ENCODE measurements at places on chromosomes 1 and 21.

GRCh38 chr1:20626098-20626427 is 7.2 kb upstream of the PINK1 start:
- DNase-seq, result no peak

DNA sequence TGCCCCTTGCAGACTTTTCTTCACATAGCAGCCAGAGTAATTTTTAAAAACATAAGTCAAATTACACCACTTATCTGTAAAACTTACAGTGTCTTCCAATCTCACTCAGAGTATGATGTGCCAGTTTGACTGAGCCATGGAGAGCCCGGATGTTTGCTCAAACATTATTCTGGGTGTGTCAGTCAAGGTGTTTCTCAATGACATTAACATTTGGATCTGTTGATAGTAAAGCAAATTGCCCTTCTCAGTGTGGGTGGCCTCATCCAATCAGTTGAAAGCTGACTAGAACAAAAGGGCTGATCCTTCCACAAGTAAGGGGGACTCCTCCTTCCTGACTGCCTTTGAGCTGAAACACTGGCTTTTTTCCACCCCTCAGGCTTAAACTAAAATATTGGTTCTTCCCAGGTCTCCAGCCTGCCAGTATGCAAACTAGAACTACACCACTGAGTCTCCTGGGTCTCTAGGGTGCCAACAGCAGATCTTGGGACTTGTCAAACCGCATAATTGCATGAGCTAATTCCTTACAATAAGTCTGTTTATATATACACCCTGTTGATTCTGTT is 157.9 kb upstream of the CTTNBP2NL start:
- no peak for DNase-seq

- no peak for DNase-seq
Measured at GRCh38 chr1:203166192-203166940, 9.3 kb downstream of the MYBPH start.

DNA sequence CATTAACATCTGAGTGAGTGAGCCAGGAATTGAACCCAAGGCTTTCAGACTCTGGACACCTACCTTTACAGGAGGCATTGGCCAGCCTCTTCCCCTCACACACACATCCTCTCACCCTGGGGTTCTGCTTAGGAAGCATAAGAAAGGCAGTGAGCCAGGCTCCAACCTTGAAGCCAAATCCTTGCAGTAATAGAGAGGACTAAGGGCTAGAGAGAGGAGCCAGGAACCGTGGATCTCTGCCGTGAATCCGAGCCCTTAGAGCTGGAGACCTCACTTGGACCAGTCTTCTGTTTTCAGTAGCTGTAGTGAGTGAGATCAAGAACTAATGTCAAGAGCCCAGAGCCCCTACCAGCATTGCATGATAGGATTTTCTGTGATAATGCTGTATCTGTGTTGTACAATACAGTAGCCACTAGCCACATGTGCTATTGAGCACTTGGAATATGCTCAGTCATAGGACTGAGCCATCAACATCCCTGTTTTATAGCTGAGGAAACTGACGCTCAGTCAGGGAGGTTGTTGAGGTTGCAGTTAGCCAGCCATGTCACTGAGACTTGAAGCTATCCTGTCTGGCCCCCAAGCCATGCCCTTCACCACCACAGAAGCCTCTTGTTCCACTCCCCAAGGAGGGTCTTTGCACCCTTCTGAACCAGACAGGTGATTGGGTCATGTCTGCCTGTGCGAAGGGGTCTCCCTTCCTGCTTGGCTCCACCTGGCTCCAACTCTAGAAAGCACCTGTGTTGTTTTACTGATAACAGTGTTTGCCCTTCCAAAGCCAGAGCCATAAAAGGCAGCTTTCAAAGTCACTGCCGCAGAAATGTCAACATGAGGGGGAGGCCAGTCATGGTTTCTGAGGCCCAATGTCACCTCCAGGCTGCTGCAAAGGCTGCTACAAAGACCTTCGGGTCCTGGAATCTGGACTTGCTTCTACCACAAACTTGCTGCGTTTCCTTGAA is 101.1 kb upstream of the JUN start:
- no peak for DNase-seq

- no peak for DNase-seq
Measured at GRCh38 chr1:160570840-160571239, 8.5 kb downstream of the CD84 start.

DNA sequence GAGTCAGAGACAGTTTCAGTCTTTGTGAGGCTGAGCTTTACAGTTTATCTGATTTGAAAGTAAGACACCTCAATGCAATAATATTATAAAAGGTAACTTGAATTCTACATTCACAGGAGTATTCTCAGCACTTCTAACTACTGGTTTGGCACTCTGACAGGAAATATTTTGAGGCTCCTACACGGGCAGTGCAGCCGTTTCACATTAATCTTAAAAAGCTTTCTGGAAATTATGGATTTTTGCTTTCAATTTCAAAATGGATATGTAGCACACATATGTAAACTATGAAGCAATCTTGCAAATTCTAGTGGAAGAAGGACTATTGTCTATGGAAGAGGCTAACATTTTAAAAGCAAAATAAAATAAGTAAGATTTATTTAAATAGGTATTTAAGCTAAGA is 262.9 kb upstream of the SNX7 start:
- no peak for DNase-seq

DNA sequence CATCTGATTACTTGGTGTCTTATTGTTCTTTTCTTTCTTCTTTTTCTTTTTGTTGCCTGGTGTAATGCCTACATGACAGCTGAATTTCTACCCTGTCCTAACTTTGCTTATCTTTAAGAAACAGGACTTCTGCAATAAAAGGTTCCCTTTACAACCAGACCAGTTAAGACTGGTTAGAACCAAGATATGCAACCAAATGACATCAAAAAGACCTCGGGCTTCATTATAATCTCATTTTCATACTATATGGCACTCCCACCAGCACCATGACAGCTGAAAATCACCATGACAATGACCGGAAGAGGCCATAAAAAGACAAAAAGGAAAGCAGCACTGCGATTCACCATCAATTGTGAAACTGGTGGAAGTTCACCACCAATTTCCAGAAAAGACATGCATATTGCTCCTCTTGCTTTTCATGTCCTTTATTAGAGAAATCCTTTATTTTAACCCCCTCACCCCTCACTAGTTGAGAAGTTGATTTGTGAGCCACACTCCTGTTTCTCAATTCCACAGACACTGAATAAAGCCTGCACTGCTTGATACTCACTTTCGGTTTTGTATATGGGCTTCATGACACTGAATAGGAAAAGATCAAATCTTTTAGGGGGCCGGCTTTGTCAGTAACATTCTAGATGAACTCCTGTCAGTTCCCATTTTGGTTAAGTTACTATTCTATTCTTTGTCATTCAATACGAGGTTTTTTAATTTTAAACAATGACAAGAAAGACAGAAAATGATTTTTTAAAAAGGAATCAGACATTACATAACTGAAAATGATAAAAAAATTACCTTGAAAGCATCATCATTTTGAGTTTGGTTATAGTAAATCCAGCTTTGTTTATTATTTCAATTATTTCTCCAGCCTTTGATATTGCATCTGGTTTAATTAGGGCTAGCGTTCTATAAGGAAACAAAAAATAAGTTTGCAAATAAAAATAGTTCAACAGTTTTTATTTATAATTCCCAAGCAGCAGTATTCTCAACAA is 58.1 kb downstream of the NME7 start:
- no peak for DNase-seq

- no peak for DNase-seq
Measured at GRCh38 chr1:110163591-110163990, 13.3 kb downstream of the SLC6A17 start.

GRCh38 chr1:160411271-160412027 is 11.1 kb downstream of the VANGL2 start:
- DNase-seq, result no peak

GRCh38 chr1:92442351-92442750 is 44.4 kb downstream of the GFI1 start:
- no peak for DNase-seq

- no peak for DNase-seq
Measured at GRCh38 chr1:39158327-39159086, 46.0 kb upstream of the MACF1 start.

GRCh38 chr1:94247138-94248094 is 10.0 kb upstream of the ARHGAP29 start:
- DNase-seq, result no peak

GRCh38 chr1:12454406-12455391 is 163.3 kb downstream of the DHRS3 start:
- no peak for DNase-seq

DNA sequence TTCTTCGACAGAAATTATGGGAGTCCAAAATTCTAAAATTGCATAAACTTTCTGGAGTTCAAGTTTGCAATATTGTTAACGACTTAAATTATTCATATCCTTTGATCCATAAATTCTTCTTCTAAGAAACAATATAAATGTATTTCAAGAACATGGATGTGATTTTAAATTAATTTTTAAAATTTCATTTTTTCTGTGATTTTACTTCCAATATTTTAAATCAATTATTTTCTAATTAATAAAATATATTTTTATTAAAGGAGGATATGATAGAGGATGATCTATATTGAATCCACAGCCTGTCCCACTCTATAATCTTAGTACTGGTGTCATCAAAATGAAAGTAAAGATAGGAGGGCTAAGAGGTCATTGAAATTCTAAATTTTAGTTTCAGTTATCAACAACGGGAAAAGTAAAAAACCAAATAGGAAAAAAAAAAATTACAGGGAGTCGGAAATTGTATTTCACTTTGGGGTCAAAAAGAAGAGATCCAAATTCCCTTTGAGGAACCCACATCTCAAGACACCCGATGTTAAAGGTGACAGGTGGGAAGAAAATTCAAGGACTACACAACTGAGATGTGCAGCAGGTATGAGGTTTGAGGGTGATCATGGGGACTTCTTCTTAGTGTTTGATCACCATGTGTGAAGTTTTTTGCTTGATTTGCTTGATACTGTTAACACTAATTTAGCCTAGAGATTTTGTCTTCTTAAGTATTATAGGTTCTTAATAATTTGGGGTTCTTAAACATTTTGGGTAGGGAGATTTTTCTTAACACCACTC is 154.8 kb upstream of the RGS18 start:
- DNase-seq, result no peak

DNA sequence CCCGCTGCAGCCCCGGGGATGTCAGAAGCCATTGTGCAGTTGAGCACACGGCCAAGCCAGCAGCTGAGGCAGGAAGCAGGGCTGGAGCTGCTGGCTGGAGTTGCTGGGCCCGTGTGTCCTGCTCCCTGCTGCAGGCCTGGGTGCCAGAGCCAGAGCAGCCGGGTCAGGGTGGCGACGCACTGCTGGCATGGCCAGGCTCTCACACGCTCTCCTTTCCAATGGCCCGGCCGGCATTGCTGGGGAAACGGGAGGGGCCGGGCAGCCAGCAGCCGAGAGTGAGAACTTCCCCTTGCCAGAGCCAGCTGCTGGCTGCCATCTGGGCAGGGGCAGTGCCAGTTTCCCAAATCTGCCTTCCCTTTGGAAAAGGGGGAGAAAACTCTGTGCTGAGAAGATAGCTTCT is 82.4 kb upstream of the PROX1 start:
- DNase-seq, result no peak

DNA sequence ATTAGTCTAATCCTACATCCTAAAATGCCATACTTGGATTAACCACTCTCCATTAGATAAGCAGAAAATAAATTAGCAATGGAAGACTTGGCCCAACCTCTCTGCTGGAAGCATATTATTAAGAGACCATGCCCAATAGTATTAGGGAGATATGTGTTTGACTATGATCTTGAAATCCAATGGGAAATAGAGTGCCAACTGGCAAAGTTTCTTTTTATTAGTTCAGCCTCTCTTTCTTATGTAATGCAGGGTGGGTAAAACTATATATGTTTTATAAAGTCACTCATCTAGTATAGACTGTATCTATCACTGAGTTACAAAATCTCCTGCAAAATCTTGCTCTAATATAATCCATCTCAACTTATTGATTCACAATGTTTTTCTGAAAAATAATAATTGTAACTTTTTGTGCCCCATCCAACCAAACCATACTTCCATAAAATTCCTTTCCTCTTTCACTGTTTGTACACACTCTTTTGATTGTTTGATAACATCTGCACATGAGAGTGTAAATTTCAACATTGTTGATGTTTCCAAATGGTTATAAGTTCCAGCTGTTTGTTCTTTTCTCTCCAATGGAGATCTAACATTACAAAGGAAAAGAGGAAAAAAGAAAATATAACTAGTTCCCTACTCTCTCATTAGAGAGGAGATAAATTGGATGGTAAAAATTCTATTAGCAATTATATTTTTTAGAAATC is 408.1 kb upstream of the ADGRL2 start:
- no peak for DNase-seq

GRCh38 chr21:14757533-14758327 is 211.6 kb upstream of the SAMSN1 start:
- no peak for DNase-seq

DNA sequence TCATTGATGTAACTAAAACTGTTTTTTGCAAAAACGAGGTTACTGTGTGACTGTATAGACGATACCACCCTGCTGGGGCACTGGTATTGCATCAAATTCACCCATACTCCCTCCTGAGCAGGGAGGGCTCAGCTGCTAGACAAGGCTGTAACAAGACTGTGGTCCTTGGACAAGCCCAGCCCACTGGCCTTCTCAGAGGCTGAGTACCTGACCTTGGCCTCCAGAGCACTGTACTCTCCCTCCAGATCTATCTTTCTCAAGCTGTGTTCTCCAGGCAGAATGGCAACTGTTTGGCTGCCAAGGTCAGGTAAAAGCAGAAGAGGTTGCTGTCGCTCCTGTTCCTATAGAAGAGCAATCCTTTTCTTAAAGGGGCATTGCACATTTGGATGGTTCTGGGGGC is 8.5 kb downstream of the OLFML2B start:
- DNase-seq, result no peak

DNA sequence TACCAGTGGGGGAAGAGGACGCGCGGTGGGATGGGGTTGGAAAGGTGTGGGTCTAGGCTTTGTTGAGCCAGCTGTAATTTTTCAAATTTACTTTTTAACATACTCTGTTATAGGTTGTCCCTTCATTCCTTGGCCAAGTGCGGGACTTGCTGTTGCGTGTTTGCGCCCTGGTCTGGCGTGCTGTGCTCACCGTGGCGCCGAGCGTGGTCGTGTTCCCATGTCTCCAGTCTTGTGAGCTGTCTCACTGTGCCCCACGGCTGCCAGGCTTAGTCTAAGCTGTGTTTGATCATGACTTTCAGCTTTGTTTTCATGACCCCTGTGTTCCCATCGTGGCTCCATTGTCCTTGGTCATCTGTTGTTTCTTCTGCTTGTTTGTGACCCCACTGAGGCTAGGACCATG is 26.0 kb downstream of the TRAPPC10 start:
- no peak for DNase-seq

GRCh38 chr1:12181568-12181967 is 14.8 kb downstream of the TNFRSF1B start:
- no peak for DNase-seq

GRCh38 chr1:215857317-215857716 is 290.2 kb downstream of the KCTD3 start:
- DNase-seq, result no peak
